SW 1271 (cell line): ENCODE measurements at places on chromosomes 11 and 22.

DNA sequence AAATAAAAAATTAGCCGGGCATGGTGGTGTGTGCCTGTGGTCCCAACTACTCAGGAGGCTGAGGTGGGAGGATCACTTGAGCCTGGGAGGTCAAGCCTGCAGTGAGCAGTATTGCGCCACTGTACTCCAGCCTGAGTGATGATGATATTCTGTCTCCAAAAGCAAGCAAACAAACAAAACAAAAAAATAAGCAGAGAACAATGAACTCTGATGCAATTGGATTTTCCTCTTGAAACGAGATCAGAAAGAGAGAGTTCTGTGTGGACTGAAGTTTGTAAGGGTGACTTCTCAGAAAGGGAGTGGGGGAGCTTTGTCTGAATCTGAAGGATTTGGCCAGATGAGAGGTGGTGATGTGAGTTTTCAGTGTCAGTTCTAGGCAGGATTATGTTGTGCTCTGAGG lies 6.0 kb upstream of the TMEM123 start:
- DNase-seq: no peak

DNA sequence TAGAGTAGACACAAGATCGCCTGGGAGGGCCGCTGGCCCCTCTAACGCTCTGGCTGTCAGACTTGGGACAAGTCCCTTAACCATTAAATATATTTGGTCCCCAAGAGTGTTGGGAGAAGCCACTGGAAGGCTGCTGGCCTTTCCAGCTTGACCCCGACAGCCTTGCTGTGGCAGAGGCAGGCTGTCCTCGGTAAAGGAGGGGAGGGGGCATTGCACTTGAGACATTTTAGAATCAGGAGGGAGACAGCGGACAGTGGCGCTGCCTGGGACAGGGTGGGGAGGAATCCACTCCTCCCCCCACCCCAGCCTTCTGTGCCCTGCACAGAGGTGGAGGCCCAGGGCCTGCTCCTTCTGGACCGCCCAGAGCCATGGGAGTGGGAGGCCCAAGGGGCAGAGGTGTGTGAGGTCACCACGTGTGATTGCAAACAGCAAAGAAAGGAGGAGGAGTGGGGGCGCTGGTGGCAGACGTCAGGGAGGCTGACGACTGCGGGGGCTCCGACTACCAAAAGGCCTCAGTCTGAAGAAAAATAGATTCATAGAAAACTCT lies 28.9 kb downstream of the APOL1 start:
- DNase-seq: no peak

GRCh38 chr11:20522536-20522935 lies 76.9 kb upstream of the SLC6A5 start:
- no peak for DNase-seq

DNA sequence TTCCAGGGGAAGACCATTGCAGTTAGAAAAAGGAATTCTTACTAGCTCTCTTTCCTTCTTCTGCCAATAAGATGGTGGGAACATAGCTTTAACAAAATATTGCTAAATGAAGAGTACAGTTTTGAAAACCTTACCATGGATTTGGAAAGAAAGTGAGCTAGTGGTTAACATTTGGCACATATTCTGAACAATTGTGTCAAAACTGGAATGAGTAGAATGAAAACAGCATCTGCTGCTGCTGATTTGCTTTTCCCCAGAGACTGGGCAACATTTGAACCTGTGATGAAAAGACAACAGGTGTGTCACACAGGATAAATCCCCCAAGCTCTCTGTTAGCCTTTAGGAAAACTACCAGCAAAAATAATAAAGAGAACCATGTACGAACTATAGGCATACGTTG lies 761.4 kb downstream of the KCNA4 start:
- no peak for DNase-seq
